ENCODE measurements at places on chromosomes 7 and 10. TPM values are rescaled to one million over a fixed set of nuclear protein-coding genes. Genes with fewer than 3 reads are reported as not detected.

Gene RGS10
- 130 TPM for total RNA-seq

Gene ACTA2
- 37.1 TPM for total RNA-seq

Gene CLCN1
- not detected for total RNA-seq

- no peaks in the 10 kb centered on the region for H3K36me3 ChIP-seq
- H3K4me3 ChIP-seq, result no peak overlapping the region
- DNase-seq, result no peak
- H3K4me1 ChIP-seq, result no peaks in the 10 kb centered on the region
- no peaks in the 10 kb centered on the region for H3K27me3 ChIP-seq
Observed at GRCh38 chr7:37901890-37902524, 14.6 kb downstream of the SFRP4 start.

DNA sequence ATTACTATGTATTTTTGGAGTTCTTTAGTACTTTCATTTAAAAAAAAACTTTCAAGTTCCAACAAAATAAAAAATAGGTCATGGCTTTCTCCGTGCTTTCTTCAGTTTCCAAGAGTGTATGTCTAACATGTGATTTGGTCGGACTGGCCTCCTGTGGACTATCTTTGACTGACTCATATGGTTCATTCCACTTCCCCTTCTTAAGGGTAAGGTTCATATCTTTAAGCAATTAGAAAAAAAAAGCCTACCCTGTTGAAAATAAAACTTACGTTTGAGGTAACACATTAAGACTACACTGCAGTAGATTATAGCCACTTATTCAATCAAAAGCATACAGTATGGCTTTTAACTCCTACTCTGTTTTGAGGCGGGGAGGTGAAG lies 112.8 kb upstream of the AHR start:
- H3K27ac ChIP-seq, result no peak overlapping the region
- DNase-seq, result no peak
- no peaks in the 10 kb centered on the region for H3K36me3 ChIP-seq
- H3K4me3 ChIP-seq, result no peak overlapping the region
- H3K4me1 ChIP-seq, result no peaks in the 10 kb centered on the region

- no peaks in the 10 kb centered on the region for H3K36me3 ChIP-seq
- H3K4me3 ChIP-seq, result no peak overlapping the region
- no peak for DNase-seq
- no peaks in the 10 kb centered on the region for H3K27me3 ChIP-seq
- H3K4me1 ChIP-seq, result no peaks in the 10 kb centered on the region
- no peak overlapping the region for H3K27ac ChIP-seq
Observed at GRCh38 chr7:94997547-94997946, 90.2 kb downstream of the PPP1R9A start.

DNA sequence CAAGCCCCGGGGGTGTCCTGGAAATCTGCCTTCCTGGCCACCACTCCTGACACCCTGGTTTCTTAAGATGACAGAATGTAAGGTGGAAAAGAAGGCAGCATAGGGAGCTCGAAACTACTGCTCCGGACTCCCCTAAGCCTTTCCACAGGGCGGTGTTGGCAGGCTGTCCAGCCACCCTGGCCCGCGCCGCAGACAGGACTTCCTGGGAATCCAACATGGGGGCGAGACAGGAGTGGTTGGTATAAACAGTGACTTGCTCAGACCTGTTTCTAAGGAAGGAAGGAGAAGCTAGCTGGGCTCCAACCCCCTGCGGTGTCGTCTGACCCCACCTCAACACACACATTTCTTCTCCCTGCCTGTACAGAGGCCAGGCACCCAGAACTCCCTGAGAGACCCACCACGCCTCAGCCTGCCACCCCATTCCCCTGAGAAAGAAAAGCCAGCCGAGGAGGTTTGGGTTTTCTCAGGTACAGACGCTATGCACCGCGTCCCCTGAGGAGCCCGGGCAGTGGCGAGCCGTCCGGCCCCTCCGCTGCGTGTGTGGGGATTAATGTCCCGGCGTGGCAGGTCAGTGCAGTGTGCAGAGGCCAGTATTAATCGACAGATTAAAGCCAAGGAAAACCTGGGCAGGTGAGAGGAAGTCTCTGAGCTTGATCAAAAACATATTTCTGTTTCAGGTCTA lies 349.6 kb upstream of the MKI67 start:
- H3K27me3 ChIP-seq, result no peaks in the 10 kb centered on the region
- H3K4me1 ChIP-seq, result no peaks in the 10 kb centered on the region
- H3K4me3 ChIP-seq, result no peak overlapping the region
- H3K36me3 ChIP-seq, result no peaks in the 10 kb centered on the region

GRCh38 chr10:60735244-60735643 lies 43.0 kb upstream of the CDK1 start:
- H3K27ac ChIP-seq, result no peak overlapping the region
- no peaks in the 10 kb centered on the region for H3K27me3 ChIP-seq
- H3K36me3 ChIP-seq, result no peaks in the 10 kb centered on the region
- no peak for DNase-seq
